KBM-7 (cell line): ENCODE measurements at places on chromosomes 3 and 15.

DNA sequence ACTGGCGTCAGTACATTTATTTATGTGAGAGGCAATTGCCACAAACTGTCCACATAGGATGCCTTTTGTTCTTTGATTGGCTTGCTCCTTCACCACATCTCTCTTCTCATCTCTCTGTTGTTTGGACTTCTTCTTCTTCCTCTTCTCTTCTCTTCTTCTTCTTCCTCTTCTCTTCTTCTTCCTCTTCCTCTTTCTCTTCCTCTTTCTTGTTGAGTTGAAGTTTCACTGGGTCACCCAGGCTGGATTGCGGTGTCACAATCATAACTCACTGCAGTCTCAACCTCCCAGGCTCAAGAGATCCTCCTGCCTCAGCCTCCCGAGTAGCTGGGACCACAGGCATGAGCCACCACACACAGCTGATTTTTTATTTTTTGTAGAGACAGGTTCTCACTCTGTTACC is 67.7 kb upstream of the GSK3B start:
- peak; percentile 8 for DNase-seq

GRCh38 chr15:52021128-52021671 is 2.2 kb downstream of the MAPK6 start:
- DNase-seq, result peak; percentile 78

DNA sequence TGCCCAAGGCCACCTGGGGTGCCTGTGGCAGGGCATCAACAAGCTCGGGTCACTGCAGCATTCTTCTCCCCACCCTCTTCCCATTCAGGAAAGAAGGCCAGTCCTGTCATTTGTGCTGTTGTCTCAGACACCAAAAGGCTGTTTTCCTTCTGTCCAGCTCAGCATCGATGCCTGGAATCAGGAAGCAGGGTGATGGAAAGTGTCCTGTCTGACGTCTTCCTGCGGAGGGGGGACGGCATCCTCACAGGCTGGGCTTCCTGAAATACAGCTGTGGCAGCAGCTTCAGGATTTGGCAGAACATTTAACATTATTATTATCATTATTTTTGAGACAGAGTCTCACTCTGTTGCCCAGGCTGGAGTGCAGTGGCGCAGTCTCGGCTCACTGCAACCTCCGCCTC is 33.0 kb upstream of the ANKDD1A start:
- no peak for DNase-seq

DNA sequence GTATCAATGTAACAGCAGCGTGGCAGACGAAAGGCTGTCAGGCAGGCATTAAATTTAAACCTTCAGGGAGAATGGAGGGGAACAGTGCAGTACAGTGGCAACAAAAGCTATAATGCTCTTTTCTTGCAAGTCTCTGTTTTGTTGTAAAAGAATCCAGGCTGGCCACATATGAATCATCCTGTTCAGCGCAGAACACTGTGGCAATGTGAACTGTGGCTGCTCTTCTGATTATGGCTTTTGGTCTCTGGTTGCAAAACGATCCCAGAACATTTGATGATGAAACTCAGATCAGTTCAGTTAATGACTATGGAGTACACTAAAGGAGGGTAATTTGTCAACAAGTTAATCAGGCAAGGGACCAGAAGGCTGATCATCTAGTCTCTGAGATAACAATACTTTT is 219.7 kb upstream of the SGO1 start:
- DNase-seq, result no peak

DNA sequence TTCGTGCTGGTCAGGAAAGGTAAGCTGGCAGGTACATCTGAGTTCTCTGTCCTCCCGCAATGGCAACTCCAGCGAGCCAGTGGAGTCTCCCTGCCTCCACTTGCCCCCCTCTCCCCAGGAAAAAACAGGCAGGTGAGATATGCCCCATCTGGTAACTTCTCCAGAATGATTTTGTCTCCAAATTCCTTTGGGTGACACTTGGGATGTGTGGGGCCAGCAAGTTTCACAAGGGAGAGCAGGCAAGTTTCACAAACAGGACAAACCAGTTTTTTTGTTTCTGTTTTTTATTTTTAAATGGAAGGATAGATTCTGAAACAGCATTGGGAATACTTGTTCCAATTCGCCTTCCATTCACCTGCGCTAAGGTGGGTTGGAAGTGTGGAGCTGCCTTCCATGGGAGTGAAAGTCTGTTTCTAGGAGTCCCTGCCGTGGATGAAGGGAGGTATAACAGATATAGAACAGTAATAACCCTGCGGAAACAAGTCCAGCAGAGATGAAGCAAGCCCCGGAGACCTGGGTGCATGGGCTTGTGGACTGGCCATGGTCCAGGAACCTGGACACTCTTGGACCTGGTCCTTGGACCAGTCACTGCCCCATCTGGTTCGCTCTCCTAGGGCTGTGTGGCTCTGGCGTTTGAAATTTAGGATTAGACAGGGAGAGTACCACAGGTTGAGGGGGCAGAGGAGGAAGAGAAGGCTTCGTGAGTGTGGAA is 22.9 kb upstream of the KIF23 start:
- no peak for DNase-seq

DNA sequence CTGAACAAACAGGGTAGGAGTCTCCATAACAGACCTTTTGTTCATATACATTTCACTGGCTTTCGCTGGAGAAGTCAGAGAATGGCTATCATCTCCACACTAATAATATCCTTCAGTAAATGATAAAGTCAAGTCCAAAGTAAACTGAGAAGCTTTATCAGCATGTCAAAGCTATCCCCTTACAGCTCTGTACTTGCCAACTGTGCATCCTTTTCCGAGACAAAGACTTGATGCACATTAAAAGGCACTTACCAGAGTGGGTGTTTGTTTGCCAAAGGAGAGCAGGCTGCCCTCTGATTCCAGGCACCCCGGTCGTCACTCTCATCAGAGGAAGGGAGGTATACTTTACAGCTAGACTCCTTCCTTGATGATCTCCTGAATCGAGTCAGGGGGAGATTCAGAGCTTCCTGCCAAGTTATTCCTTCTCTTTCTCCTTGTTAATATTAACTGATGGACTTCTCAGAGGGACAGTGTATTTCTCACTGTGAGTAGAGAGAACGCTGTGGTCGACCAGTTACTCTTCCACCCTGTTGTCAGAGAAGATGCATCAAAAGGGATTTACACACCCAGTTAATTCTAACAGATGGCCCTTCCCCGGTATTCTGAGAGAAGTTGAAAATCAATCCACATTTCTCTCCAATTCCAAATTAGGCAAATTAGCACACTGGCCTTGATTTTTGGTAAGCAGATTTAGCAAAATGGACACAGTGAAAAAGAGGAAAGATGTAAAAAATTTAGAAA is 504.7 kb upstream of the NR2F2 start:
- no peak for DNase-seq

- DNase-seq, result no peak
These were observed 22.3 kb downstream of the GMNC start for GRCh38 chr3:190840146-190840545.

DNA sequence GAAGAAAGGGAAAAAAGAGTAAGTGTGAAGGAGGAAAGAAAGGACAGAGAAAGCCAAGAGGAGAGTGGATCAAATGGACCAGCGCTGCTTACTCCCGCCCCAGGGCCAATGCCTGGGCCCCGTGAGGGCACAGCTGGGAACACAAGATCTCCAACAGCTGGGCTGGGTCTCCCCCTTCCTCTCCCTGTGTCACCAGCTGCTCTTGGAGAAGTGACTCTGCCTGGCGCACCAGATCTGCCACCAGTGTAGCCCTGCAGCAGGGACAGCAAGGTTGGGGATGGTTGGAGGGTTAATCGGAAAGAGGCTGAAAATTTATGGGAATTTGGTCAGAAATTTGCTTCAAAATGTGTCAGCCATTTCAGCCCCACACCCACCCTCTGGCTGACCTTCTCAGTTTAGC is 8.4 kb downstream of the CDAN1 start:
- DNase-seq, result no peak

- no peak for DNase-seq
These were observed 10.6 kb upstream of the MANF start for GRCh38 chr3:51374456-51374855.

GRCh38 chr15:59185725-59186124 is 20.9 kb upstream of the LDHAL6B start:
- DNase-seq, result peak; percentile 15

DNA sequence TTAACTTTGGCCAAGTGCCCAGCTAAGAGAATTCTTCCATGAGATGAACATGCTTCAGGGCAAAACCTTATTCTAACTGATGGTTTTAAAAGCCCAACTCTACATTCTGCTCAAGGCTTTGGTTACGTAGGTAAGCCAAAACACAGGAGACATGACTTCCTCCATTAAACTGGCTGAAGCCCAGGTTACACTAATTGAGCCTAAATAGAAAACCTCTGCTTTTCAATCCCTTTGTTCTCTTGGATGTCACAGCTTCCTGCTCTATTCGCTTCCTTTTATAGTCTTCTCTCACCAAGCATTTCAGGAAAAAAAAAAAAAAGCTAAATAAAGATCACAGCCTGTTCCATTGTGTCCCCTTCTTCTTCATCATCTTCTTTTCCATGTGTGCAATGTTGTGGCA is 420.4 kb downstream of the TIGIT start:
- DNase-seq, result no peak

DNA sequence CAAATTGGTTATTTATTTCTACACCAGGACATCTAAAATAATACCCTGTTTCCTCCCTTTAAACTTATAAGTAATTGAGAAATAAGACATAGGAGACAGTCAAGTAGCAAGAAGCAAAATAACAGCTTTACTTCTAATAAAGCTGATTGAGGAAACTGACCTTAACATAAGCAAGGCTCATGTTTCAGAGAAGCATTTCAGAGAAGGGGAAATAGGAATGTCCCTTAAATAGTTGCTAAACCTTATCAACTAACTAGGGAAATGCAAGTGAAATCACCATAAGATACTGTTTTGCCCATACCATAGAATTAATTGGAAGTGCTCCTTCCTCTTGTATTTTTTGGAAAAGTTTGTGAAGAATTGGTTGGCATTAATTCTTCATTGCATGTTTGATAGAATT is 84.9 kb downstream of the B3GALNT1 start:
- no peak for DNase-seq

- no peak for DNase-seq
These were observed 118.1 kb downstream of the FBLN2 start for GRCh38 chr3:13666781-13667709.
